ENCODE measurements at places on chromosomes 7 and 10.

DNA sequence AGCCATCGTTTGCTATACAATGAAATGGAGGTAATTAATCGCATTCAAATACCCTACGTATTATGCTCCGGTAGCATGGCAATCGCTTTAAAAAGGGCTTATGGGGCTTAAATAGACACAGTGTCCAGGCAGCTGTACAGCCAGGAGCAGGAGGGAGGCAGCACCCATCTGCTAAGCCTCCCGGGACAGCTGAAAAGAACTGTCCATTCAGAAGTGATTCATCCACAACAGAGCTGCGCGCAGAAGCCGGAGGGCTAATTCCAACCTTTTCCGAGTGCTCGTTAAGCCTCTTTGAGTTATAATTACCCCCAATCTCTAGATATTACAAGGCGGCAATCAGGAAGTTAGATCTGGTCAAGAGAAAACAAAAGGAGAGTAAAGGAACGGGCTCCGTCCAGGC, 58.3 kb downstream of the DPYSL4 start:
- DNase-seq, result no peak

DNA sequence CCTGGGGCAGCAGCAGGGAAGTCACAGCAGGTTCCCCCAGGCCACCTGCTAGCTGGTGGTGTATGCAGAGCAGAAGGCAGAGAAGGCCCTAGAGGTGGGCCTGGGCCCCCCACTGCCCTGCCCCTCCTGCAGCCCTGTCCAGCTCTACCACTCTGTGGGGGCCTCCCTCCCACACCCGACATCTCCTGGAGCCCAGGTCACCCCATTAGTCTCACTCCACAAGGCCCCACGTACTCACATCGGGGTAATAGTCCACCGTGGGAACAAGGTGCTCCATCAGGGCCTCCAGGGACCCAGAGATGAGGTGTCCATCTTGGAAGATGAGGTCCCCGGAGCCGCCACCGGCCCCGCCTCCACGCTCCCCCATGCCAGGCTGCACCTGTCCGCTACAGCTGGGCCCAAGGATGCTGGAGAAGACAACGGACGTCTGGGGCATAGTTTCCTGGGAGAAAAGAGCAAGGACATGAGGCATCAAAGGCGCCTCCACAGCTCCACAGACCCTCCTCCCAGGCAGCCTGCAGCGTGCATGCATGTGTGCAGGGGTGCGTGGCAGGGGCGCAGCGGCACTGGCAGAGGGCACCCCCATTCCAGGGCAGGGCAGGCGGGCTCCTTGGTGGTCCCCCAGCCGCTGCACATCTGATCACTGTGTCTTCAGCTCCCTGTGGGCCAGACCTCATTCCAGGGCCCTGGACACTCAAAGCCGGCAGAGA, 61.0 kb downstream of the RASGEF1A start:
- DNase-seq, result no peak

DNA sequence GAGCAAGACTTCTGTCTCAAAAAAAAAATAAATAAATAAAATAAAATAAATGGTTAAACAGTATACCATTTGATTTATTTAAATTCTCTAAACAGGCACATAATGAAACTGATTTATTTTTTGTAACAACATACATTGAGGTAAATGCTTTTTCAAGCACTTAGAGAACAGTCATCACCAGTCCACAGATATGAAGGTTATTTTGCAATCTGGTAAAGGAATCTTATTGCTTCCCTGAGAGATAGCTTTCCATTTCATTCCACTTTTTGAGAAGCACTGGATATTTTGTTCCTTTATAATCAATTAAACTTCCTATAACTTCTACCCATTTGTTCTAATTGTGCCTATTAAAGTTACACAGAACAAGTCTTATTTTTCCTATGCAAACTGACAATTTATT, 5.2 kb downstream of the CEP55 start:
- no peak for DNase-seq

GRCh38 chr10:84354623-84355022, 26.2 kb downstream of the CCSER2 start:
- no peak for DNase-seq

- DNase-seq, result no peak
Measured at GRCh38 chr7:44095781-44096180, 8.4 kb upstream of the AEBP1 start.

DNA sequence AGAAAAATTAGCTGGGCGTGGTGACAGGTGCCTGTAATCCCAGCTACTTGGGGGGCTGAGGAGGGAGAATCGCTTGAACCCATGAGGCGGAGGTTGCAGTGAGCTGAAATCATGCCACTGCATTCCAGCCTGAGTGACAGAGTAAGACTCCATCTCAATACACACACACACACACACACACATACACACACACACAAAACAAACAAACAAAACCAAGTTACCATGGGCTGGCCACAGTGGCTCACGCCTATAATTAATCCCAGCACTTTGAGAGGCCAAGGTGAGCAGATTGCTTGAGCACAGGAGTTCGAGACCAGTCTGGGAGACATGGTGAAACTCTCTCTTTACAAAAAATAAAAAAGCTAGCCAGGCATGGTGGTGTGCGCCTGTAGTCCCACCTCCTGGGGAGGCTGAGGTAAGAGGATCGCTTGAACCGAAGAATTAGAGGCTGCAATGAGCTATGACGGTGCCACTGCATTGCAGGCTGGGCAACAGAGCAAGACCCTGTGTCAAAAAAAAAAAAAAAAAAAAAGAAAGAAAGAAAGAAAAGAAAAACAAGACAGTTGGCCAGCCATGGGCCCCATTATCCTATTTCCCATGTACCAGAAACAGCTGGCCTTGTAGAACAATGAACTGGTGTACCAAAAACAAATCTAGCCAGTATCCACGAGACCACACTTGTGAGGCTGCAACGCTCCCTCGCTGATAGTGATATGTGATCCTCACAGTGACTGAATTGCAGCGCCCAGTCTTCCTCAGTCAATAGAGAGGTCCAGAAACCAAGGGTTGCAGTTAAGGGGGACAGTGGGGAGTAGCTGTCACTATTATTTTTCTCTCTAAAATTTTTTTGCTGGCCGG, 6.6 kb upstream of the AGFG2 start:
- DNase-seq, result no peak

DNA sequence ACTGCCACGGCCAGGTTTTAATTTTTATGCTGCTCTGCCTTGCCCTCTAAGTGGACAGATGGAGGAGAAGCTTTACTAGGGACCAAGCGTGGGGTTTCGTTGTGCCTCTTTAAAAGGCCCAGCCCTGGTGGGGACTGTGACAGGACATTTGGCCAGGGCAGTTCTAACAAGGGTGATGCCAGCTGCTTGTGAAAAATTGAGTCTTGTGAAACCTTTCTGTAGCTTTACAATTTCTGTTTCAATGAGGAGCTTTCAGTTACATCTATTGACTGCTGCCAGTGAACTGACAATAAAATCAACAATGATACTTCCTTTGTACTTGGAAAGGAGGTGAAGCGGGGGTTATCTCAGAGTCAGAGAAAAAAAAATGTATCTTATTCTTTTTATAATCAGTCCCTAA, 233.1 kb upstream of the CSTF2T start:
- DNase-seq, result no peak

DNA sequence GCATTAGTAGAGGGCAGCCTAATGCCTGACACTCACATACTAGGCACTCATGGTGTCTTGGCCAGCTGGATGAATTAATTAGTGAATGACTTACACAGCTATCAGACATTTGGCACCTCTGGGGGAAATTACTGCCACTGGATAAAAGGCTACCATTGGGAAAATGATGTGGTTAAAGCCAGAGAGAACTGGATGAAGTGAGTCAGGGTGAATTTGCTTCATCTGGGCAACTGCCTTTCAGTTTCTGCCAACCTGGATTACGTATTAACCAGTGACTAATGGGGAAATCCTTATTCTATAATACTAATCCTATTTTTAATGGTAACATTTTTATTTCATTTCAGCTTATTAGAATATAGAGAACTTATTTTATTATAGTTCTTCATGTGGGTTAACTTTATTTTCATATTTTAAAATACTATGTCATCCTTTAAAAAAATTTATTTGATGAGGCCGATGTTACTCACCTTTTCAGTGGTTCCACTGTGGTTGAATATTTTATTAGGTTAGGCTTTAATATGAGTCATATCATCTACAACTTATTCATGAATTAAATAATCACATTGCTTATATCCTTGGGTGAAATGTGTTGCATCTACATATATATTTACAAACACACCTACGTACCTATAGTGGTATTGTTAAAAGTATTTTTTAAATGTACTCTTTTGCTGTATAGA, 85.6 kb upstream of the CAPZA2 start:
- peak; percentile 71 for DNase-seq

DNA sequence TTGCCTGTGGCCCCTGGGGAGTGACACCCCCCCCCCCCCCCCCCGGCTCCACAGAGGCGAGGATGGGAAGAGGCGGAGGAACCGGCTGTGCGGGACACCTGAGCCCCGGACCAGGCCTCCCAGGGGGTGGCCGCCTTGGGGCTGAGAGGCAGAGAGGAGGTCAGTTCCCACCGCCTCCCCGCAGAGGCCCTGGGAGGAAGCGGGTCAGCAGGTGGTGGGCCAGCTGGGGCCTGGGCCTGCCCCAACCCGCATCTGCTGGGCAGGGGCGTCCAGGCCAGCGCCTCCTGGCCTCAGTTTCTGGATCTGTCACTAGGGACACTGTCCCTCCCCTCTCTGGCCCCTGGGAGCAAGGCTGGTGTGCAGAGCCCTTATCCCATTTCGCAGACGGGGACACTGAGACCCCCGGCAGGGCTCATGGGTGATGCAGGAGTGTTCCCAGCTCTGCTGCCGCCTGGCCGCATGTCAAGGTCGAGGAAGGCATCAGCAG, 14.6 kb upstream of the LFNG start:
- DNase-seq, result no peak

- DNase-seq, result no peak
Measured at GRCh38 chr10:61452655-61453641, at the start of gene TMEM26. TMEM26 (minus strand) TSS chr10:61453381; CDS start chr10:61453081, 300 bp downstream.

- peak; percentile 27 for DNase-seq
Measured at GRCh38 chr7:54878339-54878738, 119.3 kb upstream of the SEC61G start.

DNA sequence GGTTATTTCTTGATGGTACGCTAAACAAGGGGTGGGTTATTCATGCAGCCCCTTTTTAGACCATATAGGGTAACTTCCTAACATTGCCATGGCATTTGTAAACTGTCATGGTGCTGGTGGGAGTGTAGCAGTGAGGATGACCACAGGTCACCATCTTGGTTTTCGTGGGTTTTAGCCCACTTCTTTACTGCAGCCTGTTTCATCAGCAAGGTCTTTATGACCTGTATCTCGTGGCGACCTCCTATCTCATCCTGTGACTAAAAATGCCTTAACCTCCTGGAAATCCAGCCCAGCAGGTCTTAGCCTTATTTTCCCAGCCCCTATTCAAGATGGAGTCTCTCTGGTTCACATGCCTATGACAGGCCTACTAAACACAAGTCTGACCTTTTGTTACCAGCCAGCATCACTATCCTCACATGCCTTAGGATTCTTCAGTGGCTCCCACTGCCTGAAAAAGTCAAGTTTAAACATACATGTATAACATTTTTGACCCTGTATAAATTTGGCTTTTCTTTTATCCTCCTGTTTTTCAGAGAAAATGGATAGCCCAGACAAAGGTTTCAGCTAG, 13.2 kb upstream of the COBL start:
- DNase-seq, result no peak

- no peak for DNase-seq
Measured at GRCh38 chr7:74254858-74255379, 720 bp upstream of the RFC2 start.

DNA sequence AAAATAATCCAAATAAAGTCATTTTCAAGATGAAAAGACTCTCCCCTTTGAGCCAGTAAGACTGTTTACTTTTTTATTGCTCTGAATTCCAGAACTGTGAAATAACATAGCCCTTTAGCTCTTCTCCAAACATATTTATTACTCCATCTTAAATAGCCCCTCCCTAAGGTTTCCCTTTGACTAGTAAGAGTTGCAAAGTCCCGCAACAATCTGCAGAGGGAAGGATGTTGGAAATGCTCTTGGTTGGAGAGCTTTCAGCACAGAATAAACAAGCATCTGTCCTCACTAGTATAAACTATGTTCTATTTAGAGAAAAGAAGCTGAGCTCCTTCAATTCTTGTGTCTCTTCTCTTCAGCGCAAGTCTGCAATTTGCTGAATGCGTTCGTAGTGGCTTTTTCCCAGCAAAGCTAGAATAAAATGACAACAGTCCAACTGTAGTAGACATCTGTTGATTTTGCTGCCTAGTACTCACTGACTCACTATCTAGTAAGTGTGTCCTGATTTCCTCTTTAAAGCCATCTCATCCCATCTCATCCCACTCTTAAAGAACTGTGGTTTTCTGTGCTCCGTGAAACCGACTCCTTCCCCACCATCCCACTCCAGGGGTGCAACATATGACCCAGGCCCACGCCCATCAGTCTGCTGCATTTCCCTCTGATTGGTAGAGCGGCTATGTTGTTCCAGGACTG, 104.0 kb downstream of the FAM107B start:
- DNase-seq, result peak; percentile 12

DNA sequence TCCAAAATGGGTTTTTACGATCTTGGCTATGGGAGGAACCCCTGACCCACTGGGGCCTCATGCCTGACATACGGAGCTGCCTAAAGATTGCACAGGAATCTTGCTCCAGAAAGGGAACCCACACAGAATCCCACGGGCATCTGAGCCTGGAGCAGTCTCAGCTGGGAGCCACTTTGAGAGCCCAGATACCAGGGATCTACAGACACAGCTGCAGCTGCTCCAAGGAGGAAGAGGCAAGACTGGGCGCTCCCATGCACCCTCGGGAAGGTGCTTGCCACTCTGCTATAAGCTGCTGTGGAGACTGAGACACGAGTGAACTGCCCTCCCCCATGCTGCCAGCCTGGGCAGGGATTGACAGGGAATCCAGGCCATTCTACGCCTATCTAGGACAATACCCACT, 202.5 kb downstream of the REEP3 start:
- DNase-seq, result no peak

DNA sequence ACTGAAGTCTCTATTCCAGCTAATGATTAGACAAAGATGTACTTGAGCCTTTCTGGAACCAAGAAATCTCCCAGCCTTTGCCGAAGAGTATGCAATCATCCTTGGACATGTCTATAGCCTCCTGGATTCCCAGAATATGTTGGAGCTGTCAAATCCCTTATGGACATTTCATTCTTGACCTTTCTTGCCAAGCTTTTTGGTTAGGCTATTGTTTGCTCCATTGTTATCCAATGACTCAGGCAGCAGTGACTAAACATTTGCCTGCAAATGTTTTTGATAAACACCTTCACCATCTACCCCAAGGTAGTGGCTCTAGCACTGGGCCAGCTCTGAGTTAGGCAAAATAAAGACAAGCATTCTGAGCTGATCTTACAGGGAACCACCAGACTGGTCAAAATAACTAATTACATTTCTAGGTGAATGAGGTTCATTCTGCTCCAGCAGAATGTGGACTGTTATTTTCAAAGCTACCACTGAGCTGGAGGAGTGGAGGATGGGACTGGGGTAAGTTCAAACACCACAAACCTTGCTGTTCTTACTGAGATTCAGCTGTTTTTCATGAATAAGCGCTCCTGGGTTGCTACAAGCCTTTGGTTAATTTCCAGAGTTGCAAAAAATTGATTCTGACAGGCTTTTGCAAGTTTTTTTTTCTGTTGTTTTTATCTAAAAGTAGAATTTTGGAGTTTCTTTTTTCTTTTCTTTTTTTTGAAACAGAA, 81.0 kb downstream of the TMEM270 start:
- peak; percentile 77 for DNase-seq

- DNase-seq, result peak; percentile 25
Measured at GRCh38 chr10:96366508-96366907, 7.7 kb upstream of the OPALIN start.
